Activated CD4-positive, alpha-beta T cell treated with anti-CD3 and anti-CD28 coated beads for 4 hours (primary cell): ENCODE measurements at places on chromosomes 7 and 10.

- no peak for DNase-seq
Measured at GRCh38 chr10:124174071-124174566, 80.7 kb upstream of the CHST15 start.

- no peak for DNase-seq
Measured at GRCh38 chr7:129244220-129244619, 19.4 kb downstream of the AHCYL2 start.

GRCh38 chr7:156420496-156420895 is 220.1 kb upstream of the RNF32 start:
- no peak for DNase-seq

- DNase-seq = no peak
Measured at GRCh38 chr10:12400266-12400931, 51.1 kb downstream of the CAMK1D start.

DNA sequence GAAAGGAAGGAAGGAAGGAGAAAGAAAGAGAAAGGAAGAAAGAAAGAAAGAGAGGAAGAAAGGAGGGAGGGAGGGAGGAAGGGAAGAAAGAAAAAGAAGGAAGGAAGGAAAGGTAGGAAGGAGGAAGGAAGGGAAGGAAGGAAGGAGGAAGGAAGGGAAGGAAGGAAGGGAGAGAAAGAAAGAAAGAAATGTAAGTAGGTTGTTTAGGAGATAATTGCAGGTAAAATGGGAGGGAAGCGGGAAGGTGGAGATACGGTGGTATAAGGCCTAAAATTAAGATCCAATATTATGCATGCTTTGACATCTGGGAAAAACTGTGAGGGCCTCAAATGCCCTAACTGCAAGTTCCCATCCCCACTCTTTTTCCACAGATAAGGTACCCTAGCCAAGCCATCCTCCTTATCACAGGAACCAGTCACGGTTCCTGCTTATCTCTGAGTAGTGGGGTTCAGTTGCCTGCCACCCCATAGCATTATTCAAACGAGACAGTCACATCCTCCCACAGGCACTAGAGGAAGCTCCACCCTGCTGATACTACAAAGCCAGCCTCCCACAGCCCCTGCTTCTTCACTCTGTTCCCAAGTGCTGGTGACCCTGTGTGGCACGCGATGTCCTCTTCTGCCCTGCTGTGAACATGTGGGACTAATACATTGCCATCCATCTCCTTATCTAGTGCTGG is 28.7 kb downstream of the ST8SIA6 start:
- DNase-seq = peak; percentile 50

GRCh38 chr7:149286811-149287400 is 24.9 kb downstream of the ZNF783 start:
- no peak for DNase-seq

DNA sequence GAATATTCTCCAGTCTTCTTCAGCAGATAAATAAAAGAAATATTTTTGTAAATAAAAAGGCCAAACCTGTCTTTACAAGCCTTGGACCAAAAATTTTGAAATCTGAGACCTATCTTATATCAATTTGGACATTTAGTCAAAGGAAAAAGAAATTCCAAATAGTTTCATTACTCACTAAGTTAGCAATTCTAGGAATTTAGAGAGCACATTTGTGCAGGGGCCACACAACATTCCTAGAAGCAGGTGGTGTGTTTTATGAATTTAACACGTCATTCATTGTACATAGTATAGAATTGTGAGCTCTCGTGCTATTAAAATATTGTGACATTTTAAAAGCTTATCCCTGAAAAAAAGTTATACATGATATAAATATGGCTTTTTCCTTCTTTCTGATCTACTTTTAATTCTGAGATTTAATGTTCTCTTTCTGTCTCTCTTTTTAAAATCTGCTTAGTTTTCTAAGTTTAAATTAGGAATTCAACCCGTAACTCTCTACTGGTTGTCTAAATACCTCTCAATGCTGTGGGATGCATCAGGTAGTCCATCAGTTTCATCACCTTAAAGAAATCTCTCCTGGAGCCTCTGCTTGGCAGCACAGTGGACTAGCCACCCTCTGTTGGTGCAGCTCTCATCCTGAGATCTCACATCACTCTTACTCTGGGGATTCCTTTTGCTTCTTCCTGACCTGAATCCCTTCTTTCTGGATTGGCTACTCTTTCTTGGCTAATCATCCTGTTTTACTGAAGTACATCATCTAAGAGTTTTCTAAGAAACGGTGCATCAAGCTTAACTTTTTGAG is 124.5 kb downstream of the SEMA3E start:
- no peak for DNase-seq

DNA sequence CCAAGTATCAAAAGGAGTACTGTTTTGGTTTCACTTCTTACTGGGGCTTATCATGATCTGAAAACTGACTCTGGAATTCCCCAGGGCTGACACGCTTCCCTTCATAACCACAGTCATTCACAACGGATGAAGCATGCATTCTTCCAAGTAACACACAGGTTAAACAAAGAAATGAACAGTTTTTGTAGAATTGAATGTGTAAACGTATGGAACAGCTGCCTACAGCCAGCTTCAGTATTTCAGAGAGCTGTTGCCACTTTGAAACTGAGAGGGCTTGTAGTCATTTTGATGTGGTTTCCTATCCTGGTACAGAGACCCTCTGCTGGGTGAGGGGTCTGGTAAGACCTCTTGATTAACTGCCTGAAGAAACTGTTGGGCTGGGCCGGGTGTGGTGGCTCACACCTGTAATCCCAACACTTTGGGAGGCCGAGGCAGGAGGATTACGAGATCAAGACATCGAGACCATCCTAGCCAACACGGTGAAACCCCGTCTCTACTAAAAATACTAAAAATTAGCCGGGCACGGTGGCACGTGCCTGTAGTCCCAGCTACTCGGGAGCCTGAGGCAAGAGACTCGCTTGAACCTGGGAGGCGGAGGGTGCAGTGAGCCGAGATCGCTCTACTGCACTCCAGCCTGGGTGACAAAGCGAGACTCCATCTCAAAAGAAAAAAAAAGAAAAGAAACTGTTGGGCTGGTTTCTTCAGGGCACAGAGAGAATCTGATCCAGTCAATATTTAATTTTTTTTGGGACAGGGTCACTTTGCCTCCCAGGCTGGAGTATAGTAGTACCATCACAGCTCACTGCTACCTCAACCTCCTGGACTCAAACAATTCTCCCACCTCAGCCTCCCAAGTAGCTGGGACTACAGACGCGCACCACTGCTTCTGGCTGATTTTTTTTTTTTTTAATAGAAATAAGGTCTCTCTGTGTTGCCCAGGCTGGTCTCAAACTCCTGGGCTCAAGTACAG is 4.7 kb downstream of the NFE2L3 start:
- peak; percentile 58 for DNase-seq
